ENCODE measurements at places on chromosomes 5 and 9.

- no peak for DNase-seq
These were observed 106.5 kb upstream of the PARP8 start for GRCh38 chr5:50559955-50560354.

- no peak for DNase-seq
These were observed 4.8 kb upstream of the PRKACG start for GRCh38 chr9:69018737-69019136.

DNA sequence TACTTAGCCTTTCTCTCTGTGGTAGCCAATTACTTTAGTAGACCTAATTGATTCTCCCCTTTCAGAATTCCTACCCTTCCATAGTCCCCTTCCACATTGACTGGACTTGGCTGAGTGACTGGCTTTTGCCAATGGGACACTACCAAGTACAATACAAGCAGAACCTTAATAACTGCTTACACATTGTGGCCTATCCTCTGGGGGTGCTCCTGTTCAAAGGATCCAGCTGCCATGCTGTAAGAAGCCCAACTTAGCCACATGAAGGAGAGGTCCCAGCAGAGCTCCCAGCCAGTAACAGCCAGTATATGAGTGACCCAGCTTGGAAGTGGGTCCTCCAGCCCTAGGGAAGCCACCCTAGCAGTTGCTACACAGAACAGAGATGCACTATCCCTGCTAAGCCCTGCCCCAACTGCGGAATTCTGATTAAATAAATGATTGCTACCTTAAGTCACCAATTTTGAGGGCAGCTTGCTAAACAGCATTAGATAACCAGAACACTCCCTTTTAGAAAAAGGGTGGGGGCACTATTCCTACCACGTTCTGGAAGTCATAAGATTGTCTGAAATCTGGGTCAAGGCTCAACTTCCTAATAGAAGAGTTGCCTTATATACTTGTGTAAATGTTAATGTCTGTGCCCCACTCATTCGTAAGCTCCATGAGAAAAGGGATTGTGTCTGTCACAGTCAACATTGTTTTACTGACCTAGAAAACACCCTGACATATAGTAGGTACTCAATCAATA lies 11.1 kb upstream of the APTX start:
- no peak for DNase-seq

- DNase-seq = no peak
These were observed 15.1 kb upstream of the LCP2 start for GRCh38 chr5:170312666-170313065.

DNA sequence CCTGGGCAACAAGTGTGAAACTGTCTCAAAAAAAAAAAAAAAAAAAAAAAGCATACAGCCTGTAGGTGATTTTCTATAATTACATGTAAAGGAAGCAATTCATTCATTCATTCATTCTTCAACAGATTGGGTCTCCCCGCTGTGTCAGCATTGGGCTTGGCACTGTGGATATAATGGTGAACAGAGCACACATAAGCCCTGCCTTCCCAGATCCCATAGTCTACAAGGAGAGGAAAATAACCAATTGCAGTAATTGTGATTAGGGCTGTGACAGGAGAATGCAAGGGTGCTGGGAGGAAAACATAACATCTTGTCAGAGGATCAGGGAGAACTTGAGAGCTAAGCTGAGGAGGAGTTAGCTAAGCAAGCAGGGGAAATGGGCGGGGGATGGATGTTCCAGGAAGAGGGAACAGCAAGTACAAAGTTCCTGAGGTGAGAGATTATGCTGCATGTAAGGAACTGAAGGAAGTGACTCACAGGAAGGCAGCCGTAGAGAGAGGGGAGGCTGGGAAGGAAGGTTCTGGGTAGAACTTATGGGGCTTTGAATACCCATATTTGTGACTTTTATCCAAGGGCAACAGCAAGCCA lies 24.0 kb upstream of the KLF9 start:
- no peak for DNase-seq

DNA sequence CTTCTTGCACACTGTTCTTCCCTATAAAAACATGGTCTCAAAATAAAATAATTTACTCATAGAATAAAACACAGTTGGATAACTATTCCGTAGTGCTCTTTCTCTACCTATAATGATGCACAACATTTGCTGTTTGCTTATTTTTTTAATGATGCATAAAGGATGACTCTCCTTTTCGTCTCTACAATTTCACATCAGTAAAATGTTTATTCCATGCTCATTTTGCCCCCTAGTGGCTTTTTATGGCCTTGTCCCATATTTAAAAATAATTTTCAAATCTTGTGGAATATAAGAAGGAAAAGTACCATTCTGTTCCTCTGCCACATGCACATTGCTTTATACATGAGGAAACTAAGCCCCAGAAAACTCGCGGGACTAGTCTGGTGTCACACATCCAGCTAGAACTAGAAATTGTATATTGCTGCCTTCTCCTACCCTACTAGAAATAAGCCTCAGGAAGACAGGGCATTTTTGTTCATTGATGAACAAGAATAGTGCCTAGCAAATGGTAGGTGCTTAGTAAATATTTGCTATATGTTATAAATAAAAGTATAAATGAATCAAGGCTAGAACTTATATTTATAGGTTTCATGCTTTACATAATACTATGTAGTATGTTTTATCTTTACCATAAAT lies 12.7 kb downstream of the KCTD16 start:
- DNase-seq = no peak

- DNase-seq = no peak
These were observed 50.6 kb downstream of the MELK start for GRCh38 chr9:36623280-36623679.

DNA sequence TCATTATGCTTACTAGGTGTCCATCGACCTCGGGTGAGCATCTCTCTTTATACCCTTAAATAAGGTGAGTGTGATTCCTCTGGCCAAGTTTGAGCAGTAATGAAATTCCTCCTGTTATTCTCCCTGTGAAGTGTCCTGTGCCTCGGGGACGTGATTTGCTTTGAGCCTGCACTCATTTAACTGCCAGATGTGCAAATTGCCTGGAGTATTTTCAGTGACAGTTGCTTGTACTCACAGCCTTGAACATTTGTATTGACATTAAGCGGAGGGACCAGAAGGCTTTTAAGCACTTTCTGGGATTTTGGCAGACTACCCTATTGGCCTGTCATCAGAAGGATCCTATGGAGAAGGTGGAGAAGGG lies 126.9 kb downstream of the DOCK2 start:
- DNase-seq = no peak

GRCh38 chr5:160479220-160479619 lies 57.6 kb downstream of the PTTG1 start:
- DNase-seq = no peak

DNA sequence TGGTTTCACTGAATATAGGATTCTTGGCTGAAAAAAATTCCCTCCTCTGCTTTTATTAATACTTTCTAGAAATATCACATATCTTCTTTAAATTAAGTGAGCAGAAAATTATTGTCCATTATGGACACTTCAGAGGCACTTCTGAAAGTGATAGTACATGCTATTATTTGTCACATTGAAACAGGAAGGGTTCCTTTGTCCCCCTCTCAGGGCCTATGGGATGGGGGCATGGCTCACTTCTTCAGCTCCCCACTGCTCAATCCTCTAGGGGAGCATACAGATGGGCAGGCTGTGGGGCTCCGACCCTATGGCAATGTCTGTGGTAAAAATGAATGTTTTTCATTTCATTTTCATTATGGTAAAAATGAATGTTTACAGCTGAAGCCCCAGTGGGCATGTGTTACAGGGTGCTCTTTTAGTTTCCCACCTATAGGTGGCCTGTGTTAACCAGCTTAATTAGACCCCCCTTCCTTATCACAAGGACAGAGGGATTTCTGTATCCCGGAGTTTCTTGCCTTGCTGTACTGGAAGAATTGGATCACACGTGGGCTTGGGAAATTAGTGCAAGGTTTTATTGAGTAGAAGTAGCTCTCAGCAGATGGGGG lies 1225.2 kb downstream of the PTPRD start:
- DNase-seq = no peak

DNA sequence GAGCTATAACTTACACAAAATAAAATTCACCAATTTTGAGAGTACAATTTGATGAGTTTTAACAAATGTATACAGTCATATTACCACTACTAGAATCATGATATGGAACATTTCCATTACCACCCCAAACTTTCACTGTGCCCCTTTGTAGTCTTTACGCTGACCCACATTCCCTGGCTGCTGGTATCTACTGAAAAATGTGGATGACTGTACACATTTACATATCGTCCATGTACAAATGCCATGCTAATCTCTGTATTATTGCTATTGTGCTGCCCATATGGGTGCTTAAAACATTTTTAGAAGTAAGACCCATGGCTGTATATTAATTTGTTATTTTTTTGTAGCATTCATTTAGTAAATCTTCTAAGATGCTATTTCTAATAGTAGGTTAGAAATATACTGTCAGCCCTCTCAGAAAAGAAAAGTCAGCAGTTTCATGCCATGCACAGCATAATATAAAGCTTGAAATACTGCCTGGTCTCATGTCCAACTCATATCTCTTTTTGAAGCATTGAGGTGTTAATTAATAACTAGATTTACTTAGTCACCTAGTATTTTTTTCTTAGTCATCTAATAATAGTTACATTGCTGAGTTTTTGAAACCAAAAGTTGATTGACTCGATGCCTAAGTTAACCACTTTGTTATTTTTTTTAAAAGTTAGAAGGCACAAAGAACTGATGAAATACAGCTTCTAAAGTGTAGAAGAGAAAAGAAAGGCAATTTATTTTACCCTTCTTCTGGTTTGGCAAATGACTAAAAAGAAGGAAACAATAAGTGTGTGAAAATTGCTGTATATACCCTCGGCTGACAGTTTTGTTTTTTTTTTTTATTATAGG lies 188.3 kb upstream of the MEF2C start:
- DNase-seq = peak; percentile 33

DNA sequence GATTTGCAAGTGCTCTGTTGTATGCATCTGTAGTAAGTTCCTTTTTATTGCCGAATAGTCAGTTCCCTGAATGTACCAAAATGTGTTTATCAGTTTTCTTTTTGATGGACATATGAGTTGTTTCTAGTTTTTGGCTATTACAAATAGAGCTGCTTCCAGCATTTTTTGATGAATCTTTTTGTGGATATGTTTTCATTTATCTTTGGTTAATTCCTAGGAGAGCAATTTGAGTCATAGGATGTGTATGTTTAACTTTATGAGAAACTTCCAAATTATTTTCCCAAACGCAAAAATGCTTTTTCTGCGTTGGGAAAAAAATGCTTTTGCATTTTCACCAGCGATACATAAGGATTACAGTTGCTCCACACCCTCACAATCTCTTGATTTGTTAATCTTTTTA lies 287.7 kb downstream of the FER start:
- no peak for DNase-seq

DNA sequence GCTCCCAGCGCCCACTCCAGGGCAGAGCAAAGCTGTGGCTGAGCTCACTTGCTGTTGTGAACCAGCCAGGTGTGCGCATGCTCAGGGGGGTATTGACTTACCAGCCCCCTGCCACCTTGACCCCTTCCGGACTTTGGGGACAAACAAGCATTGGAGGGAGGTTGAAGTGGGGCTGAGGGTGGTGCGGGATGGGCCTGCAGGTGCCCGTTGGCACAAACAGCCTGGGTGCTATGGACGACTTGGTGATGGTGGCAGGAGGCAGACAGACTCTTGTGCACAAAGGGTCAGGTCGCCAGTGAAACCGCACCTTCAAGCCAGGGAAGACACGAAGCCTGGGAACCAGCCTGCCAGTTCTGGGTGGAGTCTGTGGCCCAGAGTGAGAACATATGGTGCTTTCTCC lies 858.5 kb upstream of the PTPRD start:
- no peak for DNase-seq

DNA sequence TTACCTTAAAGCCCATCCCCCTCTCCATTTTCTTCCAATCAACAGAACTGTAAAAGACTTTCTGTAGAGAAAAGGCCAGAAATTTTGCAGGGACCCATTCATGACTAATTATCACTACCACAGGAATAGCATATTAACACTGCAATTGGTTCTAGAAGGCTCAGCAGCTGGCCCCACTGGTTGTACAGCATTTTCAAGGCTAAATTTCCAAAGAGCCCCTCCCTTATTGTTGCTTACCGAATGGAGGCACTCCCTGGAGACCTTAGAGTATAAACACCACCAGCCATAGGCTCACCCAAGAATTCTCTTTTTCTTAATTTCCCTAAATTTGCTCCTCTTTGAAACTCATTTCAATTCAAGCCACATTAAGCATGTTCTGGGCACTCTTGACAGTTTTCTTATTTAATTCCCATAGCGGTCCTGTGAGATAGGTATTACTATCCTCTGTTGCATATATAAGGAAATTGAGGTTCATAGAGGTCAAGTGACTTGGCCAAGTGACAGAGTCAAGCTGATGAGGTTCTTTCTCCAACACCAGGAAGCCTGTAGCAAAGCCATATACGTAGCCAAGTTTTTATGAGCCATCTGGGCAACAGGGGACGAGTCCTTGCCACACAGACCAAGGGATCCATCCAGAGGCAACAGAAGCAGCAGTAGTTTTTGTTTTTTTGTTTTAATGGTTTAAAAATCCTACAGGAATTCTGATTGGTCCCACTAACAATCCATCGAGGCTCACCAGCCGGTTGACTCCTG lies 83.9 kb upstream of the NR5A1 start:
- no peak for DNase-seq

DNA sequence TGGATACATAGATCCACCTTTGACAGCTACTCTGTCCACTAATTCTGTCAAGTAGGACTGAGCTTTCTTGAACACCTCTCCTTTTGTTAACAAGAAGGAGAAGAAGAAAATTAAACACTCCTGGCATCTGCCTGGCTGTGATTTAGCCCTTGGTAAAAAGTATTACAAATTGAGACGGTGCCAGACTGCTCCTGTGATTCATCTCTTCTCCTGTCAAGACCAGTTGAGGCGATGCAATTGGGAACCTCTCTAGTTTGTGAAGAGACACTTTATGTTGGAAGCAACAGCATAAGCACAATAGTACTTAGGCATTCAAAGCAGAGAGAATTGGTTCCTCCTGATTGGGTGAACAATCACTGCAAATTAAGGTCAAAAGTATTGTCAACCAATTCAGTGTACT lies 72.7 kb downstream of the GHR start:
- DNase-seq = no peak

DNA sequence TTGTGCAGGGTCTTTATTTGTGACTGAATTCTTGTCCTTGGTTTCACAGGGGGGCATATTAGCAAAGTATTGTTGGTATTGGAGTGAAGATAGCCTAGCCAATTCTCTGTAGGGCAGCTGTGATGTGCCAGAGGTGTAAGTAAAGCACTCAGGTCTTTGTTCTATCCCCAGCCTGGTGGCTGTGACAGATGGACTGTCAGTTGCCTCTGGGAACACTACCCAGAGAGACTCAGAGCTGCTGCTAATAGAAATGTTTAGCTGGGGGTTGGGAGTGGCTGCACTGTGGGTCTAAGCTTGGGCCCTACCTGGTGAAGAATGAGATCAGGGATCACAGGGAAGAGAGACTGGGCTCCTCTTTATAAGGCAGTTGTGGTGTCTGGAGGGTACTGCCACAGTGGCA lies 1006.5 kb upstream of the TYRP1 start:
- DNase-seq = no peak

GRCh38 chr5:164563370-164563769 lies 1058.0 kb downstream of the MAT2B start:
- no peak for DNase-seq

- DNase-seq = no peak
These were observed 2.3 kb downstream of the CNTFR start for GRCh38 chr9:34587271-34587670.

DNA sequence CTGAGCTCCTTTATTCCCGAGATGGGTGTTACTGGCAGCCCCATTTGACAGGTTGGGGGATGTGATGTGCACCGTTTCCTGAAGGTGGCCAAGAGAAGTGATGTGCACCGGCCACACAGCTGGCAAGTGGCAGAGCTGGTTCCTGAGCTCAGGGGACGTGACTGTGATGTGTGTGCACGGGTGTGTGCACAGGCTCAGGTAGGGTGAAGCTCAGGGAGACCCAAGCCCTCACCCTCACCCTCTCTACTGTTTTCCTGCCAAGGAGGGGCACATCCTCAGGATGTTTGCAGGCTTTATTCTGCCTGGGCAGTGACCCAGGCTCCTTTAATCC lies 56.6 kb downstream of the WWC1 start:
- DNase-seq = no peak

Data from GM12878 (cell line).